ENCODE measurements at places on chromosomes 13 and 19.

DNA sequence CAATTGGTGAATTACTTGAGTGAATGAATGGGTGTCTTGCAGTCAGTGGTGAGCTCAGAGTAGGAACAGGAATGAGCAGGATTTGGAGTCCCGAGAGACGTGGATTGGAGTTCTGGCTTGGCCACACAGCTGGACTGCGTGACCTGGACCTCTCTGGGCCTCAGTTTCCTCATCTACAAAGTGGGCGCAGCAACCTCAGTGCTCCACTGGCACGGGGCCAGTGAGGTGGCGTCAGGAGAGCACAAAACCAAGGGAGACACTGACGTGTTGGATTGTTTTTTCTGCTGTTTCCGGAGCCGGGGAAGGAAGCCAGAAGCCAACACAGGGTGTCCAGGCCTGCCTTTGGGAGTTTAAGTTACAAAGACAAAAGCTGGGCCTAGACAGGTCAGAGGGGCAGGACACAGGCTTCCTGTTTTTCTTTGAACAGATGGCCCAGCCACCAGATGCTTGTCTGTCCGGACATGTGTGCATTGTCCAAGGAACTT is 6.5 kb upstream of the DOCK6 start:
- no peak for DNase-seq

- no peak for DNase-seq
These were observed 560.6 kb upstream of the SPRY2 start for GRCh38 chr13:80901530-80901929.

DNA sequence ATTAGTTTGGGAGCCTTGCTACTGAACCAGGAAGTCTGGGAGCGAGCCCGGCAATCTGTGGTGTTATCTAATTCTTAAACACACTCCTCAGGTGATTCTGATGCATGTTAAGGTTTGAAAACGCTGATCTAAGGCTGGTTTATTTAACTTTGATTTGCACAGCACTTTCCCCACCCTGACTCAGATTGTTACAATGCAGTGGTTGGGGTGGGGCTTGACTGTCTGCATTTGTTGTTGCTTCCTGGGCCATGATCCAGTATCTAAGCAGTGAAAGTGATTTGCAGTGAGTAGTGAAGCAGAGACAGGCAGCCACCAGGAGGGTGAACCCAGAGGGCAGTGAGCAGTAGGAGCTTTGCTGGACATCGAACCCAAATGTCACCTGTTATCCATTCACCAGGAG is 81.6 kb upstream of the ARGLU1 start:
- no peak for DNase-seq

GRCh38 chr13:83819156-83819555 is 63.1 kb downstream of the SLITRK1 start:
- no peak for DNase-seq

GRCh38 chr13:105139048-105139379 is 1396.4 kb downstream of the EFNB2 start:
- DNase-seq, result no peak

- no peak for DNase-seq
These were observed 1.1 kb upstream of the NDFIP2 start for GRCh38 chr13:79479882-79480281.

DNA sequence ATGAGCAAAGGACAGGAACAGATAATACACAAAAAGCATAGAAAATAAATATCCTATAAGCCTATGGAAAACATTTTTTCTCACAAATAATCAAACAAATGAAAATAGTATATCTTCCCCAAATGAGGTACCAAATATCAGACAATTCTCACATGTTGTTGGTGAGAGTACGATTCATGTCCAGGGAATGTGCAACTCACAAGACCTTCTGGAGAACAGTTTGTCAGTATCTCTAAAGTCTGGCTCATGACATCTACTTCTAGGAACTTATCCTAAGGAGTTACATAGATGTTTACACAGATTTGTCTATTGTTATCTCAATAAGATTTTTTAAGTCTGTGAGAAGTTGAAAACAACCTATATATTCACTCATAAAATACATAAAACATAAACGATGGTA is 80.3 kb upstream of the ARHGEF7 start:
- no peak for DNase-seq

- no peak for DNase-seq
These were observed 69.3 kb downstream of the NHLRC3 start for GRCh38 chr13:39107561-39107960.

DNA sequence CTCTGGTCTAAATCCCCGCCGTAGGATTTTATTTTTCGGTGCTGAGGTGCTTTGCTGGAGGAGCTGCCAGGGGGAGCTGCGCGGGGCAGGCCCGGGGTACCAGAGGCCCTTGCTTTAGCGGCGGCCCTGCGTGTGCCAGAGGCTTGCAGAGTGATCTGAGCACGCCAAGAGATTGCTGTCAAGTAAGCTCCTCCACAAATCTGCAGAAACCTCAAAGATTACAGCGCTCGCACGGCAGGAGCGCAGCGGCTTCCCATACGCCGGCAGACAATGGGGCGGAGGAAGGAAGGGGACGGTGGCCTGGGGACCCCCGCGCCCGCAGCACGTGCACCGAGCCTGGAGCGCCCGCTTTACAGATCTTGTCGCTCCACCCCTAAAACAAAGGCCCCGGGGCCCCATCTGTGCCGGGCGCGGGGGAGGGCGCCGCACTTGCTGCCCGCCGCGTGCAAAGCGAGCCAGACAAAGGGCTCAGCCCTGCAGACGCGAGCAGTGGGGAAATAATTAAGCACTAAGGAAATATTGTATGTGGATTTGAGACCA is 9.1 kb upstream of the C19orf12 start:
- DNase-seq, result no peak

- no peak for DNase-seq
These were observed 212.4 kb downstream of the ZIC5 start for GRCh38 chr13:99759163-99759552.

DNA sequence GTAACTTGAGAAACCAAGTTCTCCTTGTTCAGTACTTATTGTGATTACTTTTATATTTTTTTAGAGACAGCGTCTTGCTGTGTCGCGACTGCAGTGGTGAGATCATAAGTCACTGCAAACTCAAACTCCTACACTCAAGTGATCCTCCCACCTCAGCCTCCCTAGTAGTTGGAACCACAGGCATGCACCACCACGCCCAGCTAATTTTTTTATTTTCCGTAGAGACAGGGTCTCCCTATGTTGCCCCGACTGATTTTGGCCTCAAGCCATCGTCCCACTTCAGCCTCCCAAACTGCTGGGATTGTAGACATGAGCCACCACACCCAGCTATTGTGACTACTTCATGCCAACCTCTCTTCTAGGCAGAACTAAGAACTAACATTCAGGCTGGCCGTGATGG is 8.3 kb downstream of the C19orf53 start:
- DNase-seq, result no peak

GRCh38 chr13:47983070-47983469 is 18.0 kb downstream of the SUCLA2 start:
- DNase-seq, result no peak

- DNase-seq, result no peak
These were observed 24.9 kb upstream of the RNF113B start for GRCh38 chr13:98201984-98202383.

GRCh38 chr13:110201114-110201513 is 105.8 kb downstream of the COL4A1 start:
- no peak for DNase-seq

GRCh38 chr19:46481947-46482346 is 10.6 kb upstream of the PNMA8A start:
- DNase-seq, result no peak

- no peak for DNase-seq
These were observed 12.1 kb downstream of the HNRNPUL1 start for GRCh38 chr19:41276231-41276630.

DNA sequence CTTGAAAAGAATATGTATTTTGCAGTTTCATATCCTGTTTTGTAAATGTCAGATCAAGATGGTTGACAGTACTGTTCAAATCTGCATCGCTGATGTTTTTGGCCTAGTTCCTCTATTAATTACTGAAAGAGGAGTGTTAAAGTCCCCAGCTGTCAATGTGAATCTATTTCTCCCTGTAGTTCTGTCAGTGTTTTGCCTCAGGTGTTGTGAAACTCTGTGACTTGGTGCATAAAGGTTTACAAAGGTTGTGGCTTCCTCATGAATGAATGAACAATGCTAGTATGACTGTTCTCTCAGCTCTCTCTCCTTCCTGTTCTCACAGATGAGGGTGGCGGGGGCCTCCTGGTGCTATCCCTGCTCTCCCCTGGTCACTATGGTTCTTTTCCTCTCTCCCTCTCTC is 142.4 kb downstream of the MYCBP2 start:
- peak; percentile 20 for DNase-seq

GRCh38 chr13:25920277-25920676 is 131.5 kb downstream of the SHISA2 start:
- no peak for DNase-seq

GRCh38 chr19:31421856-31422255 is 72.6 kb upstream of the TSHZ3 start:
- no peak for DNase-seq

DNA sequence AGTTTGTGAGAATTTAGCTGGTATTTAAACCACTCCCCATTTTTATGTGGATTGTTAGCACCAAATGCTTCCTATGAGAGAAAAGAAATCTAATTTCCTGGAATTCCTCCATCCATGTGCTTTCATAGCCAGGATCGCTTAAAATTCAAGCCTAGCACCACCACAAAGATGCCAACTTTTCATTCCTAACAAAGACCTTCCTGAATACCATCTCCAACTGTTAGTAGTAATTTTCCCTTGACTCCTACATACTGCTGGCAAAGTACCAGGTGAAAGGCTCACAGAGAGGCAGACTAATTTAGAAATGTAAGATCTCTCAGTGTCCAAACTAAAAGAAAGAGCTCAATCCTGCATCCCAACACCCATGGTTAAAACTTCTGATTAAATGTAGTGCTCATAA is 386.3 kb downstream of the KCTD12 start:
- DNase-seq, result no peak

- no peak for DNase-seq
These were observed 36.1 kb downstream of the WDFY2 start for GRCh38 chr13:51620165-51620983.

DNA sequence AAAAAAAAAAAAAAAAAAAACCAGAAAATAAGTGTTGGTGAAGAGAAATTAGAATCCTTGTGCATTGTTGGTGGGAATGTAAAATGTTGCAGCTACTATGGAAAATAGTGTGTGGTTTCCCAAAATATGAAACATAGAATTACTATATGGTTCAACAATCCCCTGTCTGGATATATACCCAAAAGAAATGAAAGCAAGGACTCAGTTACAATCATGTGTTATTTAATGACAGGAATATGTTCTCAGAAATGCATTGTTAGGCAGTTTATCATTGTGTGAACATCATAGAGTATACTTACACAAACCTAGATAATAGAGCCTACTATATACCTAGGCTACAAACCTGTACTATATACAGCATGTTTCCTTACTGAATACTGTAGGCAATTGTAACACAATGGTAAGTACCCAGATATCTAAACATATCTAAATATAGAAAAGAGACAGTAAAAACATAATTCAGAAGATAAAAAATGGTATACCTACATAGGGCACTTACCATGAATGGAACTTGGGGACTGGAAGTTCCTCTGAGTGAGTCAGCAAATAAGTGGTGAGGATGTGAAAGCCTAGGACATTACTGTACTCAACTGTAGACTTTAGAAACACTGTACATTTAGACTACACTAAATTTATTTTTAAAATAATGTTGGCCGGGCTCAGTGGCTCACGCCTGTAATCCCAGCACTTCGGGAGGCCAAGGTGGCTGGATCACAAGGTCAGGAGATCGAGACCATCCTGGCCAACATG is 25.7 kb upstream of the SLC7A1 start:
- DNase-seq, result no peak

DNA sequence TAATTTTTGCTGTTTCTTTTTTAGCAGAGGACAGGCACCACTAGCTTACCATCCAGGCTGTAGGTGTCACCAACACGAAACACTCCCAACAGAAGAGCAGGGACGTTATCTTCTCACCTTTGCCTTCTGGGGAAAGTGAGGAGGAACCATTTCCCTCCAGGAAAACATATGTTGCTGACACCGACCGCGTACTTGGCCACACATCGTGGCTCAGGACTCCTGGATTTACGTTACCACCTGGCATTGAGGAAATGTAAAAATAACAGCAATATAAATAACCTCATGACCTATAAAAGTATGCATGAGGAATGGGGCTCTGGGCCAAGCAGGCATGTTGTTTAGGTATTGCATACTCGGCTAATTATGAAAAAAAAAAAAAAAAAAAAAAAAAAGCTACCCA is 525.1 kb downstream of the MYO16 start:
- DNase-seq, result no peak

- no peak for DNase-seq
These were observed 39.3 kb upstream of the GJB6 start for GRCh38 chr13:20271441-20271840.

DNA sequence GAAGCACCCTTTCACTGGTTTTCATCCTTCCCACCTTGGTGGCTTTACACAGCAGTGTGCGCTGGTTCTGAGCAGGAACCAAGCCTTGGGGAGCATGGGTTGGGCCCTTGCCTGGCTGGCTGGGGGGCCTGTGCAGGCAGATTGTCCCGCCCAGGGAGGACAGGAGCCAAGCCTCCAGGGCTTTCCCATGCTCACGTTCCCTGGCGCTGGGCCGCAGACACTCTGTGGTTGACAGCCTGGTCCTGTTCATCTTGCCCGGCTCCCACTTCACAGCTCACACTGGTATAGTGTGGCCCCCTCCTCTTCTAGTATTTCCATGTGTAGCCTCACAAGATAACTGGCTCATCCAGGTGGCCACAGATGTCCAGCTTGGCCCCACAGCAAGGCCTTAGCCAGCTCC is 4.6 kb upstream of the CCNE1 start:
- no peak for DNase-seq

DNA sequence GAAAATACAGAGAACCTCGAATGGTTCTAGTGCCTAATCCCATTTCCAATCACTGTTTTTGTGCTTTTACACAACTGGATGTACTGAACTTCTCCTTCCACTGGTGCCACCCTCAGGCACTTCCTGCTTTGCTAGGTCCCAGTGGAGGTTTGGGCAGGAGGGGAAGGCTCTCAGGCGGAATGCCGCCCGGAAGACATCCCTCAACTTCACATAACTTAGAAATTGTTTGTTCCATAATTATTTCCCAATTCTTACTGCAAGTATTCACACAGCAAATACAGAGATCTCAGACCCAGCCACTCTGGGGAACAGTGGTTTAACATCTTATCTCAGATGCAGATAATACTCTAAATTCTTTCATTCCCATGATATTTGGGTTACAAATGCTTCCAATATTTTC is 195.7 kb upstream of the IPO5 start:
- no peak for DNase-seq

GRCh38 chr13:84481958-84482357 is 599.7 kb upstream of the SLITRK1 start:
- no peak for DNase-seq

DNA sequence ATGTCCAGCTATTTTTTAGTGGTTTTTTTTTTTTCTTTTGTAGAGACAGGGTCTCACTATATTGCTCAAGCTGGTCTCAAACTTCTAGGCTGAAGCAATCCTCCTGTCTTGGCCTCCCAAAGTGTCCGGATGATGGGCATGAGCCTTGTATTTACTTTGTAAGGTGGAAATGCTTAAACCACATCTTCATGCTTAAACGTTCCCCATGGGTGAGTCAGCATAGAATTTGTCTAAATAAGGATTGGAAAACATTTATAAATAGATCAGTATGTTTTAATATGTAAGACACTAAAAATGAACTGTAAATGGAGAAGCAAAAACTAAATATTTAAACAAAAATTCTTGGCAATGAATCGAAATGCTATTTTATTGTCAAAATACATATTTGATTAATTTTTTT is 698.0 kb downstream of the PCDH9 start:
- no peak for DNase-seq

Measured in GM18507 (cell line).